GM23338 (cell line): ENCODE measurements at places on chromosomes 12 and 14. TPM values are rescaled to one million over a fixed set of nuclear protein-coding genes. Genes with fewer than 3 reads are reported as not detected.

The RBP5 gene
- 3.0 TPM in 1 of 2 replicates, not detected in the other for total RNA-seq

DNA sequence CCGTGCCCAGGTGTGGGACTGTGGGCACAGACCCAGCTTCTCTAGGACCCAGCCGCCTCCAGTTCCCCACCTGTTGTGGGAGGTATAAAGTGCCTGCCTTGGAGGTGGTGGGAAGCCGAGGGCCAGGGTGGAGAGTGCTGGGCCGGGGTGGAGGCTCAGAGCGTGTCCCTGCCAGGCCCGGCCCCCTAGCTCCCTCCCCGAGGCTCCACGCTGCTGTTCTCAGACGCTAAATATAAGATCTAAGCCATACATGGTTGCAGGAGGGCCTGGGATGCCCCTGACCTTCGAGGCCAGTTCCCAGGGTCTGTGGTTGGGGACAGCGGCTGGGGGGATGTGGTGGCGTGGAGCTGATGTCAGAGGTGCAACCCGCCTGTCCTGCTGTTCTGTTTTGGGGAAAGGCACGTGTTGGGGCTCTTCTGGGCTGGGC, 10.8 kb downstream of the INF2 start:
- no peak for DNase-seq

DNA sequence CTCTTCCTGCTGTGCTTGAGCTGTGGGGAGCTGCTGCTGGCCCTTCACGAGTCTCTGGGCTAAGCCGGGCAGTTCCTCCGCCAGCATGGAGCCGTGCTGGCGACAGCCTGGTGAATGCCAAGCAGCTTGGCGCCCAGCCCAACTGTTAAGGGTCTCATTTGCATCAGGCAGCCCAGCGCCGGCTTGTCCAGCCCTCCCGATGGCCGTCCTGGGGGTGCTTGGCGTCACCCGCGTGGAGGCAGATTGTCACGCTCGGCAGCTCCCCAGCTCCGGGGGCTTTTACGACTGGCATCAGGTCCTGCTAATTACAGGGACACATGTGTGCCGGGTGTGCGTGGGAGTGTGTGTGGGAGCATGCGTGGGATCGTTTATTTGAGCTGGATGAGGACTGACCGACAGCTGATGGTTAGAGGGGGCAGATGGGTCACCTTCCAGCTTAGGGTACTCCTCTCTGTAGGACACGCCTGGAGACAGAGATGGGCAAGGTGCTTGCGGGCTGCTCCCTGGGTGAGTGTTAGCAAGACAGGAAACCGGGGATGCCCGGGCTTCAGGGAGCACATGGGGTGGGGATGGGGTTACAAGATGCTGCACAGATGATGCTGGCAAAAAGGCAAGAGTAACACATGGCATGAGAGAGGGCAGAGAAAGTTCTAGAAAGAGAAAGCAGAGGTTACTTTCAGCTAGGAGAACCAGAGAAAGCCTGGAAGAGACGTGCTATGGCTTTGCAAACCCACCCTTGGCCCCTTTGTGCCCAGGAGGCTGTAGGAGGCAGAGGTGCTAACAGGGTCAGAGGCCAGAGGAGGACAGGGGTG, 64.1 kb downstream of the KIF26A start:
- DNase-seq: no peak

- DNase-seq: no peak
These were observed 113.3 kb upstream of the FSCB start for GRCh38 chr14:44620121-44621019.

The KLRC2 gene
- total RNA-seq: not detected in 2 replicates

DNA sequence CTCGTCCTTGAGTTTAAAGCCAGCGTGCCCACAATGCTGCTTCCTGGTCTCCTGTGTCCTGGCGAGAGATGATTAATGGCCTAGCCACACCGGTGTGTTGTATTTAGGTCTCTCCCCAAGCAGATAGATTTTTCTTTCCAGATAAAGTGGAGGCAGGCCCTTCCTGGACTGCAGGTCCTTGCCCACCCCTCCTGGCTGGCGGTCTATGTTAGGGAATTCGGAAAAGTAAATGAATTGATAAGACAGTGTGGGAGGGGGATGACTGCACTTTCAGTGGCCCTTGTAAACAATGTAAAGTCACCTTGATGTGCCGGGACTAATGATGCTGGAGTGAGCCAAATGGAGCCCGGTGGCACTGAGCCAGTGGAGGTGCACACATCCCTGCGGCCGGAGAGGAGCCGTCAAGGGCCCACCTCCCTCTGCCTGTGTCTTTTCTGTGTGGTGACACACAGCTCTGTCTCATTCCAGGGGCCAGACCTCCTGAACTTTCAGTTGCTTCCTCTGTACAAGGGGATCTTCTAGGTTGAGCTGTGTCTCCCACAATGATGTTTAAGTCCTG, 70.6 kb upstream of the ESRRB start:
- no peak for DNase-seq

- no peak for DNase-seq
These were observed 18.8 kb upstream of the NR4A1 start for GRCh38 chr12:52032446-52032803.

- DNase-seq: no peak
These were observed 335.1 kb downstream of the GPHN start for GRCh38 chr14:66842911-66843512.

The SAMD4A gene
- total RNA-seq: 5.2 and 6.9 TPM in 2 replicates

DNA sequence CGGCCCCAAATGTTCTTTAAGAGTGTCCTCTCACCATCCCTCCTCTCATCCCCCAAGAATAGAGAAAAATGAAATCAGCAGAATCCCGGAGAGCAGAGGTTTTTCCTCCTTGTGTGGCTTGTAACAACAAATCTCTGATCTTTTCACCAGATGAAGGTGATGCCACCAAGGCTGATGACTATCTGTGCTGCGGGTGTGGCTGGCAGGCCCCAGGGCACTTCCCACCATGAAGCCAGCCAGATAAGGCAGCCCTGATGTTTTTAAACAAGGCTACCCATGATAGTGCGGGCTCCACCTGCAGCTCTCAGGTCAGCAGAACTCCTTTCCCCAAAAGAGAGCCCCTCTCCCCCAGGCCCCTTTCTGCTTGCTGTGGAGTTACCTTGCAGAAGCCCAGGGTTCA, 58.0 kb upstream of the PARP11 start:
- no peak for DNase-seq

The KLRK1 gene
- not detected in 2 replicates for total RNA-seq

GRCh38 chr14:64878837-64879634, 671 bp downstream of the SPTB start:
- peak; percentile 54 for DNase-seq

DNA sequence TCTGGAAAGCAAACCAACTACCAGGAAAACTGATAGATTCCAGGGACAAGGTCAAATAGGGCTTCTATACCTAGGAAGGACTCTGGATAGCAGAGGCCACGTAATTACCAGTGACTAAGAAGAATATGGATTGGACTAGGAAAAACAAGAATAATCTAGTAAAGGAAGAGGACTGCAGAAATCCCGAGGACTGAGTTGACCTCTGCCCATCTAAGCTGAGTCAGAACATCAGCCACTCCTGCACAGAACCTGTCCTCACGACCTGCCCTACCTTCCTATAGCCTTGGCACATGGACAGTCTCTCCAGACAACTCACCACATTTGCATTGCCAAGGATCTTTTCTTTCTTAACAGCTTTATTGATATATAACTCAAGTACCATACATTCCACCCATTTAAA, 2.3 kb downstream of the OR6J1 start:
- DNase-seq: no peak

DNA sequence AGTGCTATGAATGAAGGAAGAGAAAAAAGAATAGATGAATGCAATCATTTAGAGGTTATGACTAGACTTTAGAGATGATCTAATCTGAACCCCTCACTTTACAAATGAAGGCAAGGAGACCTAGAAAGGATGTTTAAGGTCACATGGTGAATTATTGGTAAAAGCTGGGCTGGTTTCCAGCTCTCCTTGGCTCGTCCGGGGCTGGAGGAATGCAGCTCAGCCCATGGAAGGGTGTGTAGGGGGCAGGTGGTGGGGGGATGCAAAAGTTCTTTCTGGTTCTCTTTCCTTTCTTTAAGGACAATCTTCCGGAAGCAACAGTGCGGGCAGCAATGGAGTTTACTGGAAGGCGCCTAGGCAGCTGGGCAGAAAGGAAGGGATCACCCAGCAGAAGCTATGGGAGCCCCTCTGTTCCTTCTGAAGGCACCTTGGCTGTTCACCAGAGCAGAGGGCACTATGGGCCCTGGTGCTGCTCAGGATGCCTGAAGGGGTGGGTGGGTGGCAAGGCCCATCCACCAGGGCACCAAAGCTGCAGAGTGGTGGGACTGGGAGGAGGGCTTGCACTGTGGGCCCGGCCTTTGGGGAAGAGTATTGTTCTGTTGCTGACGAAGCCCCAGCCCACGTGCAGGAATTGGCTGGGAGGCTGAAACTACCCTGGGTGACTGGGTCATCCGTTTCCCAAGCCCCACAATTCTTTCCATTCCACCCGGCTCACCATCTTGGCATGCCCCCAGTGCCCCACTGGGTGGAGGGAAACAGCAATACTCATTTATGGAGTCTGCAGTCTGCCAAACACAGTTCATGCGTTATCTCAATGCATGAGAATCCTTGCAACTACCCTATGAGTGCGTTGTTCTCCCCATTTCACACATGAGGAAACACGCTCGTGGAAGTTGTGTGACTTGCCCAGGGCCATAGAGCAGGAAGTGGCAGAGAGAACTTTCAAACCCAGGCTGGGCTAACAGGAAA, 78.2 kb downstream of the IRF2BPL start:
- DNase-seq: no peak

DNA sequence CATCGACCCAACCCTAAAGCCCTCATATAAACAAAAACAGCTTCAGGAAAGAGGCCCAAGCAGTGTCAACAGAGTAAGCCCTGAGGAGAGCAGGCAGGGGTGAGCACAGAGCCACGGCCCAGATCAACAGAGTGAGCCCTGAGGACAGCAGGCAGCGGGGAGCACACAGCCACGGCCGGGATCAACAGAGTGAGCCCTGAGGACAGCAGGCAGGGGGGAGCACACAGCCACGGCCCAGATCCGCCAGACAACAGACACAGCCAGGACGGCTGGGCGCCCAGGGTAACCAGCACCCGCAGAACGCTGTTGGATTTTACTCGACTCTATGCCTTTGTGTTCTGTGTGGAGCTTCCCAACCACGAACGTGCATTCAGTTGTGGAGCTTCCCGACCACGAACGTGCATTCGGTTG, 15.0 kb downstream of the CCDC85C start:
- no peak for DNase-seq

The DDX47 gene
- 90.8 and 98.0 TPM in 2 replicates for total RNA-seq

The OAS2 gene
- total RNA-seq: not detected in 2 replicates

GRCh38 chr14:63504648-63505047, 38.5 kb downstream of the PPP2R5E start:
- no peak for DNase-seq

DNA sequence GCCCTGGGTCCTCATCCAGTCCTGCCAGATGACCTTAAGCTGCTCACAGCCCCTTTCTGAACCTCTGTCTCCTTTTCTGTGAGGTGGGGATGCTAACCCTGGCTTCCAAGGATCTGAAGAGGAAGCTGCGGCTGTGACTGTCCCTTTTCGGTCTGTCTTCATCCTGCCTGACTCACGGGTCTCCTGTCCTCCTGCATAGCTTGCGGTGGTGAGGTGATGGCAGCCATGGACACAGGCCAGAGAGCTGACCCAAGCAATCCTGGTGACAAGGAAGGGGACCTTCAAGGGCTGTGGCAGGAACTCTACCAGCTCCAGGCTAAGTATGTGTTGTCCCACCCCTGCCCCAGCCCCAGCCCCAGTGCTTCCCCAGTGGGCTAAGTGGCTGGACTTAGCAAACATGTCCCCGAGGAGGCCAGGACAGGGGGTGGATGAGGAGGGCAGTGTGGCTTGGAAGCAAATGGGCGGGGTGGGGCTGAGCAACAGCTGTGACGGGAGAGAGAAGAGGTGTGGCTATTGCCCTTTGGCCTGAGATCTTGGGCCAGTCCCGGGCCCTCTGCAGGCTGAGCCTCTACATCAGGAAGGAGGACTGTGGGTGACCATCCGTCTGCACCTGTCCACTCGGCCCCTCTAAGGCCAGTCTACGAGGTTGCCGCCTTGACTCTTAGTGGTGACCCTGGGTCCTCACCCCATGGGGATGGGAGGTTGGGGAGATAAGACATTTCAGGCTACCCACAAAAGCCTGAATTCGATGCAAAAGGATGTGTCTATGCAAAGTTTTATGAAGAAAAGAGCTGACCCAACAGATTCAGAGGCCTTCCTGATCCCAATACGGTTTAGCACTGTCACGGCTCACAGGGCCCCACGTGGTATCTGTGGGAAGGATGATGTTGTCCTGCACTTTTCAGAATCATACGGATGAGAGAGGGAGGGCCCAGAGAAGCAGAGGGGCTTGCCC, 1.1 kb downstream of the CCDC197 start:
- DNase-seq: no peak

The HOXC12 gene
- total RNA-seq: not detected in 2 replicates

GRCh38 chr12:48446161-48446776, 26.1 kb upstream of the ANP32D start:
- no peak for DNase-seq

GRCh38 chr14:98236314-98236713, 1035.7 kb downstream of the BCL11B start:
- DNase-seq: no peak

DNA sequence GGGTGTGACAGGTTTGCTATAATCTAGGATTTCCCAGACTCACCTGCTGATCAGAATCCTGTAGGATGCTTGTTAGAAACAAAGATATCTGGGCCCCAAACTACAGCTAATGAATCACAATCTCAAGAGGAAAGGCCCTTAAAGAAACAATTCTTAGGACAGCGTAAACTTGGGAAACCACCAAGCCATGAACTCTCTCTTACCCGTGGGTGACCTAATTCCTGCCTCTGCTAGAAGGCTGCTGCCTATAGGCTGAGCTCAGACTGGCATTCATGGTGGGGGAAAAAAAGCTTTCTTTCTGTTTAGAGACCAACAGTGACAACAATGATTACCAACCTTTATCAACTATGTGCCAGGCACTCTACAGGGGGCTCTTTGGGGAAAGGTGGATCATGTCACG, 213.9 kb upstream of the FKBP4 start:
- no peak for DNase-seq

DNA sequence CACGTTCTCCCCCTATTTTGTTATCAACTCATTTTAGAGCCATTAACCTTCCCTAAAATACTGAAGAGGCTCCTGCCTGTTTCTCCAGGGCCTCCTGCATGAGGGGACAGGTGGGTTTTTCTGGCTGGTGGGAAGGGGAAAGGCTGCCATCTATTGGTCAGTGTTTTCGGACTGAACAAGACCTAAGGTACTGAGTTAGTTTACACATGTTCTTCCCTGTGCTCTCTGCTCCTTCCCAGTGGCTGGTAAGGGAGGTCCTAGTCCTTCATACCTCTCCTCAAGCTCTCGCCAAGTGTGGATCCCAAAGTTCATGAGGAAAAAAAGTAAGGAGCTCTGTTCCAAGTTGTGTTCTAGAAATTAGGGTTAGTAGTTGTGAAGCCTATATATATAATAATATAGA, 357.5 kb downstream of the FSCB start:
- peak; percentile 91 for DNase-seq

GRCh38 chr14:74963705-74964271, 8.4 kb upstream of the PGF start:
- no peak for DNase-seq

The PTPRO gene
- 1.5 and 5.4 TPM in 2 replicates for total RNA-seq

GRCh38 chr12:47709671-47710070, 3.8 kb upstream of the RPAP3 start:
- DNase-seq: no peak
